Activated CD8-positive, alpha-beta memory T cell treated with anti-CD3 and anti-CD28 coated beads, Interleukin-2, amount 50 U/mL, for 48 hours (primary cell): ENCODE measurements at places on chromosomes 4 and X.

- no peak for DNase-seq
These were observed 347.4 kb upstream of the FGF13 start for GRCh38 chrX:139058831-139059495.

DNA sequence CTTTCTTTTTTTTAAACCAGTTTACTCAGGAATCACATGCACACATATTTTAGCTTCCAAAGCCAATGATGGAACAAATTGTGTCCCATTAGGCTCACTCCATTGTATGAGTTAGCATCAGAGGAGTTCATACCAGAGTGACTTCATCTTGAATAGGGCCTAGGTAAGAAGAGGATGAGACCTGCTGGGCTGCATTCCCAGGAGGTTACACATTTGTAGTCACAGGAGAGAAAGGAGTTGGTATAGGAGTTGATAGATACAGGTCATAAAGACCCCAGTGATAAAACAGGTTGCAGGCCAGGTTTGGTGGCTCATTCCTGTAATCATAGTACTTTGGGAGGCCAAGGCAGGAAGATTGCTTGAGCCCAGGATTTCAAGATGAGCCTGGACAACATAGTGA, 9.3 kb downstream of the PDGFRA start:
- DNase-seq, result no peak

- no peak for DNase-seq
These were observed 1492.7 kb upstream of the IGFBP7 start for GRCh38 chr4:58602731-58603359.

DNA sequence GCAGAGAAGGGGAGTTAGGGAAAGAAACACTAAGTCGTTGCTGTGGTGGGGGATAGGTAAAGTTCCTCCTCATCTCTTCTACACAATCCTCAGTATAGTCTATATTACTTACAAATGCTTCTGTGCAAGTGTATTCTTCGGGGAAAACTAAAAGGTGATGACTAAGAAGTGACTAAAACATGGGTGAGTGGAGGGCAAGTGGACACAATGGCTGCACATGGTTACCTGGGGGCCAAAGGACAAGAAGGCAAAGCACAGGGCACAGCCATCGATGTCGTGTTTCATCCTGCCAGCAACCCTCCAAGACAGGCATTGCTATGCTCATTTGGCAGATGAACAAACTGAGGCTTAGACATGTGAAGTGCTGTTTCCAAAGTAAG, 35.5 kb upstream of the CCKAR start:
- no peak for DNase-seq

GRCh38 chrX:131614241-131614640, 70.4 kb downstream of the OR13H1 start:
- DNase-seq, result no peak

DNA sequence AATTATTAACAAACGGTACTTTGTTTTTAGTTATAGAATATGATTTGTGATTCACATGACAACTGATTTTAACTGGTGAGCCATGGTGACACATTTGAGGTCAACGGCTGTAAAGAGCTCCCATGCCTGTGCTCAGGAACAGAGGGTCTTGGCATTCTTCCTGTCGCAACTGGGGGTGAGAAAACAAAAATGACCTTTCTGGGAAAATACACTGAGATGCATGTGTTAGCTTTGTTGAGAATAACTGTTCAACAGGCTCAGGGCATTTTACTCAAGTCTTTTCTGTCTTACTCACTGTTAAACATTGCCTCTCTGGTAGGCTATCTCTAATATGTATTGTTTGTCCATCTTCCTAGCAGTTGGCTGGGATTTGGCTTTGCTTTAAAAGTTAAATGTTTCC, 57.1 kb upstream of the HPGD start:
- no peak for DNase-seq

GRCh38 chrX:114365065-114365834, 218.6 kb upstream of the HTR2C start:
- no peak for DNase-seq

- DNase-seq, result no peak
These were observed 17.8 kb downstream of the PDCL2 start for GRCh38 chr4:55574252-55574651.

DNA sequence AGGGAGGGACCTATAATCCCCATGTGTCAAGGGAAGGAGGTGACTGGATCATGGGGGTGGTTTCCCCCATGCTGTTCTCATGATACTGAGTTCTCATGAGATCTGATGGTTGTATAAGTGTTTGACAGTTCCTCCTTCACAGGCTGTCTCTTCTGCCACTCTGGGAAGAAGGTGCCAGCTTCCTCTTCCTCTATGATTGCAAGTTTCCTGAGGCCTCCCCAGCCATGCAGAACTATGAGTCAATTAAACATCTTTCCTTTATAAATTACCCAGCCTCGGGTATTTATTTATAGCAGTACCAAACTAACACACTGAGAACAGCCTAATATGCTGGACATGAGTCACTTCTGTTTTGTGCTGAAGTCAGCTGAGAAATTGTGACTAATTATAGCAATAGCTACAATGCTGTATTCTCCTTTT, 656.9 kb upstream of the CPEB2 start:
- no peak for DNase-seq

- no peak for DNase-seq
These were observed 33.8 kb upstream of the FGFR3 start for GRCh38 chr4:1759170-1759817.

GRCh38 chr4:108170631-108171338, 2.1 kb upstream of the LEF1 start:
- no peak for DNase-seq

DNA sequence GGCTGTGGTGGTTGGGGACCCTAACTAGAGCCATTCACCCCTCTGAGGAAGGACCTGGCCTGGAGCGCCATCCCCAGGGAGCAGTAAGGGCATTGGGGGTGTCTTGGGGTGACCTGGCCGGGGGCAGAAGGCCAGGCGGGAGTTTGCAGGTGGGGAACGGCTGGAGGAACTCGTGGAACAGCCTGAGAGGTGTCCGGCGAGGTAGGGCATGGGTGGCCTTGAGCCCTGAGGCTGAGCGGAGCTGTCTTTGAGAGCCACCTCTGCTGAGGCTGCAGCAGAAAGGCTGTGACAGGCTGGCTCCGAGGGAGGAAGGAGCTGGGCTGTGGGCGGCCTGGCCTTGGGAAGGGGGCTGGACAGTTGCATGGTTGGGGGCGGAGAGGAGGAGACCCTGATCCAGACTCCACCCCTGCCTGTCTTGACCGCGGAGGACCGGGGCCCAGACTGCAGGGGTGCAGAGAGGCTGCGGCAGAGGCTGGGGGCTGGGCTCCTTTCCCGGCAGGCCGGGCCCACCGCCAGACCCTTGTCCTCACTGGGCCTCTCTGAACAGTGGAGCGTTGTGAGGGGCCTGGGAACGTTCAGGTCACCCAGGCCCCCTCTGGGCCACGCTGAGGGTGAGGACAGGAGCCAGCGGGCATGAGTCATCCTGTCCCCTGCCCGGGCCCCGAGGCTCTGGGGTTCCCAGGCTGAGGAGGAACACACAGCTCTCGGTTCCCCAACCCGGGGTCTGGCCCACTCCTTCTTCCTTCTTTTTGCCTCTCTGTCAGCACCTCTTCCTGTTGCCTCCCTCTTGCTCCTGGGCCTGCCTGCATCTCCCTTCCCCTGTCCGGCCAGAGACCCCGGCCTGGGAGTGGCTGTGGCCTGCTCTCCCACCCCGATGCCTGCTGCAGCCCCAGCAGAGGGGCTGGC, 8.1 kb downstream of the SH3BP2 start:
- no peak for DNase-seq

GRCh38 chr4:19694812-19695211, 556.9 kb upstream of the SLIT2 start:
- DNase-seq, result no peak
